T follicular helper cell (primary cell): ENCODE measurements at places on chromosomes 3 and 15.

- DNase-seq: no peak
These were observed 11.4 kb downstream of the SPRED1 start for GRCh38 chr15:38263996-38264395.

GRCh38 chr3:112392393-112393359, 59.7 kb downstream of the CD200 start:
- DNase-seq: no peak

DNA sequence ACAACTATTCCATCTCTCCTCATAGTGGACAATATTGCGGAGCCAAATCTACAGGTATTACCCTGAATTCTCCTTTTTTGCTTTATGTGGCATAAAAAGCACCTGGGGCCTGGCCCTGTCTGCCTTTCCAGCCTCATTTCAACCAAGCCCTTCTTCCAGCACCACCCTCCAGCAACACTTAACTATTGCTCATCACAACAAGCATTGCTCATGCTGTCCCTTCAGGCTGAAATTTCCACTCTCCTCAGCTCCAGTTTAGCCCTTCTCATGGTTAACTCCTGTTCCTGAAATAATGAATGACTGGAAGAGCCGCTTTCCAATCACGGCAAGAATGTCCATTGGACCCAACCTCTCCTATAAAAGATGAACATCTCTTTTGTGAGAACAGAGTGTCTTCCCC, 107.4 kb downstream of the P2RY1 start:
- DNase-seq: no peak

GRCh38 chr15:57440167-57440566, 63.9 kb downstream of the CGNL1 start:
- no peak for DNase-seq

DNA sequence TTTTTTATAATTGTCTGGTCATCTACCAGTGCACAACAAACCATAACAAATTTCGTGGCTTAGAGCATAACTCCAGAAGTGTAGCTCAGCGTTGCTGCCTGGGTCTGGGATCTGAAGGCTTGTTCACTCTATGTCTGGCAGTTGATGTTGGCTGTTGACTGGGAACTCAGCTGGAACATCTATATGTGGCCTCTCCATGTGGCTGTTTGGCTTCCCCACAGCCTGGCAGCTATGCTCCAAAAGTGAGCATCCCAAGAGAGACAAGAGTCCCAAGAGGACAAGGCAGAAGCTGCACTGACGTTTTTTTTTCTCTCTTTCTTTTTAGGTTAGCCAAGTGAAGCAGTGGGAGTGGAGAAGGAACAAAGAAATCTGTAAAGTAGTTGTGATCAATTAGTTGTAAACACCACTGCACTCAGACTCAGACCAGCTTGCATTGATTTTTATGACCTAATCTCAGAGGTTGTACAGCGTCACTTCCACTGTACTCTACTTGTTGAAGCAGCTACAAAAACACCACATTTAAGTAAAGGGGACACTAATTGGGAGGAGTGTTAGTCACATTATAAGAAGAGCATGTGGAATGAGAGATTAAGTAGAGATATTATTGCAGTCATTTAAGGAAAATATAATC, 2.5 kb upstream of the GPR176 start:
- no peak for DNase-seq

DNA sequence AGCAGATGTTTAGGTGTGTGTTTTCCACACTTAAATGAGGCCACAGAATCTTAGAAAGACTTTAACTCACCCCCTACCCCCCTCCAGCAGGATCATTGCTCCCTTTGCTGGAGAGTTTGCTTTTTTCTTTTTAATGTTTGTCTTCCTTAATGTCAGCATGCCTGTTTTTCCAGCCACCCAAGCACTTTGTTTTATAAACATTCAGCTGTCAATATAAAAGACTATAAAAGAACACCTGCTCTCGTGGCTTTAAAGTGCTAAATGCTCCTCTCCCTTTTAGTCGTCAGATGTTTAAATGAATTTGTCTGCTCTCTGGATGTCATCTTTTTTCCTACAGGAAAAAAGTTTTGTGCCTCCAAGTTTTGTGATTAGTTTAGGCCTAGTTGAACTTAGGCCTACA, 61.7 kb downstream of the SIDT1 start:
- DNase-seq: no peak

GRCh38 chr3:40780291-40780924, 255.6 kb downstream of the ZNF621 start:
- DNase-seq: no peak

- DNase-seq: no peak
These were observed 22.8 kb upstream of the MAP4 start for GRCh38 chr3:48038971-48039481.

GRCh38 chr3:161310649-161311423, 60.5 kb downstream of the SPTSSB start:
- DNase-seq: peak; percentile 2

GRCh38 chr3:152609891-152610290, 225.0 kb upstream of the P2RY1 start:
- DNase-seq: no peak

- DNase-seq: no peak
These were observed 24.4 kb upstream of the PLSCR2 start for GRCh38 chr3:146493761-146494160.

DNA sequence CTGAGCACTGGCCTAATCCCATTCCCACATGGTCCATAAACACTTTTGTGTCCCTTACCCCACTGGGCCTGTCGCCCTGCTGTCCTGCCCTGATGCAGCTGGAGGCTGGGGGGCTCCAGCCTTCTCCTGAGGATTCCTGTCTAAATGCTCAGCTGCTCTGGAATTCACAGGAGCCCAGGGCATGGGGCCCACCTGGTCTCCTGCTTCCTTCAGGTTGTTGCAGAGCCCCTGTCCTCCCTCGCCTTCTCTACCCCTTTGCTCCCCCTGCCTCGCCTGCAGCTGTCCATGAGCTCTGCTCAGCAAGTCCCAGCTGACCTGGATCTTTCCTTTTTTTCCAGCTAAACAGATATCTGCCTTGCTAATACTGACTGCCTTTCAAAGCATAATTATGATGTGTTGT, 286.9 kb downstream of the XXYLT1 start:
- no peak for DNase-seq

DNA sequence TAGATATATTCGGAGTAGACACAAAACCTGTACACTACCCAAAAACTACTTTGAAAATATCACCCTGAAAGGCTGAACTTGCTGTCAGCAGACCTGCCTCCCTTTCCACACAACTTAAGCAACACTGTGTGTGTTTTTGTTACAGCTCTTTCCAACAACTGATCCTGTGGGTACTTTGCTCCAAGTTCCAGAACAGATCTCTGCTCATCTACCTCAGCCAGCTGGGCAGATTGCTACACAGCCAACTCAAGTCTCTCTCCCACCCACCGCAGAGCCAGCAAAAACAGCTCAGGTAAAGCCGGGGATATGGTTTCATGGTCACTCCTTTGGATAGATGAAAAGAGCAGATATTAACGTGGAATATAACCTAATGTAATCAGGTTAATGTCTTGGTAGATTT, 19.7 kb upstream of the SLC22A13 start:
- DNase-seq: no peak

DNA sequence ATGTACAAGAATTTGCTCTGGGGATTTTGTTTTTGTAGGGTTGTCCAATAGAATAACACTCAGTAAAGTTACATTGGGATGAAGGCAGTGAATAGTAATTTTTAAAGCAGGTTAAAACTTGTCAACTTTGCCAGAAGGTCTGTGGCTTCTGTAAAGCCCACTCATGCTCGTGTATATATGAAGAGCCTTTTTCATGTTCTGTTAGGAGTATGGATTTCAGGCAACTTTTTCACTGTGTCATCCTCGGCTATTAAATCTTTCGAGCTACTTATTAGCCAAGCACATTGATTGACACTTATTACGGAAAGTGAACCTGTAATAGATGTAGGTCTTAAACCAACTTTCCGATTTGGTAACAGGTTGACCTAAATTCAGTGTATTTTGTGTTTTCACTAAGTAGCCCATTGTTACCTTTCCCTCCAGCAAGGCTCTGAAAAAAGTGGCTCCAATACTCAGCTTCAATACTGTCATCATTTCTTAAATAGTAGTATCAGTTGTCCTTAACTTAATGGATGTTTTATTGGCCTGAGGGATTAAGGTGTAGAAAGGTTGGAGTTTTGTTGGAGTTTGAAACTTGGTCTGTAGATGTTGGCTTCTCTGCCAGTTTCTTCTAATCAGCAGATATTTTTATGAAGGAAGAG, 1.7 kb downstream of the PAK2 start:
- no peak for DNase-seq

DNA sequence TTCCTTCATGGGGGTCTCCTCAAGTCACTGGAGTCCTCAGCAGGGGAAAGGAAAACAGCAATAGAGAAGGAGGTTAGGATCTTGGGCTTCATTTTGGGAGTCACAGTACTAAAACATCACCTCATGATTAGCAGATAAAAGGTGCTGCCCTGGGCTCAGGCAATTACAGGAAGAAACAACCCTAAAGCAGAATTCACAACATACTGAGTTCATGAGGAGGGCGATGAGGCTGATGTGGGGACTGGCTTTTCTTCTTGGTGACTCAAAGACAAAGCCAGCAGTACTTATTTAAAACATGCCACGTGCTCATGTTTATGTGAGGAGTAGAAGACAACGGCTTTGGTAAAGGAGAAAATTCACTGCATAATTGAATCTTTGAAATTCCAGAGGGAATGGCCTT, 822.3 kb upstream of the CFAP20DC start:
- DNase-seq: no peak

DNA sequence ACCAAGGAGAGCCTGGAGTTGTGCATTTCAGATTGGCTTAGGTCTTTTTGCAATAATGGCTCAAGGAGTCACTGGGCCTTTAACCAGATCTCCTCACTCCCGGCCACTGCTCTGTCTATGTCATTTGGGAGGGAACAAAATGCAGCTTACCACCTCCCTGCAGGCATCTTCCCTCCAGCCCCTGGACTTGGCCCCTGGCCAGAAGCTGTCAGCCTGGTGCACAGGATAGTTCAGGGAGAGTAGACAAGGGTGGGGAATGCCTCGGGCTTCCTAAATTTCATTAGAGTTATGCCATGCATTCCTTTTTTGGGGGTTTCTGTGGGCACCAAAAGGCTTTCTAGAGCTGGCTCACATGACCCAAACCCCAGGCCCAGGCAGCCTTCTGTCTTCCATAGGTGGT, 70.2 kb upstream of the HRH1 start:
- DNase-seq: no peak

- no peak for DNase-seq
These were observed 3.6 kb upstream of the STARD5 start for GRCh38 chr15:81327516-81327915.

- no peak for DNase-seq
These were observed 31.6 kb downstream of the DNAJB8 start for GRCh38 chr3:128435058-128435457.

DNA sequence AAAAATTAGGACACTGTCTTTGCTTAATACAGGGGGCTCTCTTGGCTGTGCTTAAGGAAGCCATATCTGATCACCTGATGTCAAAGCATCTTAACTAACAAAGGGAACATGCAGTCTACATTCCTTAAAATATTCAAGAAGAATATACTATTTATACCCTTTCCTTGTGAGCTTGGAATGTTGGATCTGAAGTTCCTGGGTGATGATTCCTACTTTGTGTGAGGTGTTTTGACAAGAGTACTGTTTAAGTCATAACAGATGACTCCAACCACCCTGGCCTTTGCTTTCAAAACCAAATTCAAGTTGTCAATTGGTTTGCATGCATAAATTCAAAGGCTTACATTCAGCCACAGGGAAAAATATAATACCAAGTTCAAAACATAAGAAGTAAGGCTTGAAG, 862.7 kb upstream of the SEMA6D start:
- DNase-seq: no peak

- DNase-seq: no peak
These were observed 468.6 kb downstream of the CNTN6 start for GRCh38 chr3:1561427-1561826.

DNA sequence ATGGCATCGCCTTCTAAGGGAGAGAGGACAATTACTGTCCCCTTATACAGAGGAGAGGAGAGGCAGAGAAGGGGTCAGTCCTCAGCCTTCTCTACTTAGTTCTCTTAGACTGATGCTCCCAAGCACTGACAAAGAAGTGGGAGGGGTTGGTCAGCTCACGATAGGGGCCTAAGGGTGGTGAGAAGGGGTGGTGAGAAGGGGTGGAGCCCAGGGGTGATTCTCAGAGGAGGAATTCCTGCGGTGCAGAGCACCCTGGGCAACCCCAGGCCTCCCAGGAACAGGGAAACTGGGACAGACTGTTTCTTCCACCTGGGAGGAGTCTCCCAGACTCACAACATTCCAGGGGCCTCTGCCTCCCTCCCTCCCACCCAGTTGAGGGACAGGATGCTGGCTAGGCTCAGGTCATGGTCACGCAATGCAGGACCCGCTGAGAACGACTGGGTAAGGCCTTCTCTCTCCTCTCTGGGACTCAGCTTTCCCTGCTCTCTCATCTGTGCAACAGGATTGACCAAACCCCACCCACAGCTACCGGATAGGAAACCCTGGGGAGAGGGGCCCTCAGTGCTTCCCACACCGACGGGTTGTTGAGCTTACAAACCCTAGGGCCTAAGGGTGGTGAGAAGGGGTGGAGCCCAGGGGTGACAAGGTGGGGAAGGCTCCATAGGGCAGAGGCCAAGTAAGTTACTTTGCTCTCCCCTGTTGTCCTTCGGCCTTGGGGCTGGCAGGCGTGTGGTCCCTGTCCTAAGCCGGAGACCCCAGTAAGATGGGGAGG, 1.5 kb downstream of the TPRA1 start:
- no peak for DNase-seq

DNA sequence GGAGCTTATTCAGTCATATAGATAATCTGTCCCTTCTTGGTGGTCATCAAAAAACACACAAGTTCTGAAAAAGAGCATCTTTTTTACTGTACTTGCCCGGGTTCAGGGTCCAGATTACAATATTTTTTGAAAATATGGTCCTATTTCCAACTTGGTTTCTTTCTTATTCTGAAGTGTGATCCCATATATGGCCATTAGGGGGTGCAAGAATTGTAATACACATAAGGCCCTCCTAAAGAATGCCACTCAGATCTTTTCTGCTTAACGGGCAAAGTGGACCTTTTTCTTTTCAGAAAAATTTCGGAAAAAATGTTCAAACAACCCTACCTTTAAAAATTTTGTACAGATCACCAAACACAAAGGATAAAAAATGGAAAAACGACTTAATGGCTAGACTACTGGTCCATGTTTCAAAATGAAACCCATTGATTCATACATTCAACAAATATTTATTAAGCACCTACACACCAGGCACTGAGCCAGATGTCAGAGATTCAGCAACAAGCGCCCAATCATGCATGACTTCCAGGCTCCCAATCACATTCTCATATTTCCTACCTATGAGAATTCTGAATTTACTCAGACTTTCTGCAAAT, 102.0 kb upstream of the MYRIP start:
- DNase-seq: no peak

GRCh38 chr15:38275959-38276358, 23.3 kb downstream of the SPRED1 start:
- DNase-seq: no peak

DNA sequence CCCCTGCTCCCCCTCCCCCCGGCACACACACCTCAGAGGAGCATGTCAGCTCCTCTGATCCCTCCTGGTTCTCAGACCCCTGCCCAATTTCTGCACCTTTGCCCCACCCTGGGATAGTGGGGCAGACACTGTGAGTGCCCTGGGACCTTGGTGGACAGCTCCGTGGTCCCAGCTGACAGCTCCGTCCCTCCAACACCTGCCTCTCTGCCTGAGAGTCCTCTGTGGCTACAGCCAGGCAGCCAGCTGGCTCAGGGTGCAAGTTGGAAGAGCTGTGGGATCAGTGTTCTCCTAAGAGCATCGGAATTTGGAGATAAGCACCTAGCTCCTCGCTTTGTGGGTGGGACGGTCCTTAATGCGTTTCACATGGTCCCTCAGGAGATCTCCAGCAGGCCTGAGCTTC, 43.7 kb upstream of the PGPEP1L start:
- no peak for DNase-seq

GRCh38 chr3:55735976-55736375, 248.9 kb upstream of the WNT5A start:
- DNase-seq: no peak

GRCh38 chr15:64146885-64147681, 4.4 kb upstream of the SNX22 start:
- DNase-seq: no peak
